ENCODE measurements at places on chromosomes 2 and 18. TPM values are rescaled to one million over a fixed set of nuclear protein-coding genes. Genes with fewer than 3 reads are reported as not detected.

DNA sequence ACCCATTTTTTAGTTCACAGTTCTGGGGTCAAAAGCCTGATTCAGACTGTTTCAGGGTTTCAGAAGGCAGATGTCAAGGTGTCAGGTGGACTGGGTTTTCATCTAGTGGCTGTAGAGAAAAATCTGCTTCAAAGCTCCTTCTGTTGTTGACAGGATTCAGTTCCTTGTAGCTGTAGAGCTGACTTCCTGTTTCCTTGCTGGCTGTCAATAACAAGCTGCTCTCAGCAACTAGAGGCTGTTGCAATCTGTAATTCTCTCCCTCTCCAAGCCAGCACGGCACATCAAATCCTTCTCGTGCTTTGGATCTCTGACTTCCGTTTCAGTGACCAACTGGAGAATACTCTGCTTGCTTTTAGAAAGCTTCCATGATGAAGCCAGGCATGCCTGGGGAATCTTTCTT is 179.4 kb downstream of the DOK6 start:
- DNase-seq = no peak

DNA sequence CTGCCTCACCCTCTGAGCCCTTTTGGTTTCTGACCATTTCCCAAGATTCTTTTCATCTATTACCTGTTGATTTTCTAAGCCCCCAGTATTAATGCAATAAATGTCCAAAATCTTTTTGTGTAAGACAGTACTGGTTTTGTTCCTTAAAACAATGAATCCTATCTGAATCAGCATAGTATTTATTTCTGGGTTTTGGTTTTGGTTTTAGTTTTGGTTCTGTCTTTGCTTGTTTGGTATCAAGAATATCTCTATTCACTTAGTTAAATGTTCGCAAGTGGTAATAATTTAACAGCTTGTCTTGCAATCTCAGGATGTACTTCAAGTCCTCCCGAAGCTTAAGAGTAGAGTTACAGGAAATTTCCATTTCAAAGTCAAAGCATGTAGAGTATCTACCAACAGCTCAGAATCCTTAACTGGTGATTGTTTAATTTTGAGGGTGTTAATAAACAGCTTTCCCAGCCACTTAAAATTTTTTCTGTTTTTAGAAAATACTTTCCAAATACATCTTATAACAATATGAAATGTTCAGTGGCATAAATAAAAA is 67.7 kb upstream of the NEDD4L start:
- DNase-seq = no peak

GRCh38 chr2:159285929-159286708 is at the start of gene WDSUB1:
Gene WDSUB1 (minus strand): TSS chr2:159286703. CDS start chr2:159283069, 3,634 bp downstream.
- peak; percentile 53 for DNase-seq

DNA sequence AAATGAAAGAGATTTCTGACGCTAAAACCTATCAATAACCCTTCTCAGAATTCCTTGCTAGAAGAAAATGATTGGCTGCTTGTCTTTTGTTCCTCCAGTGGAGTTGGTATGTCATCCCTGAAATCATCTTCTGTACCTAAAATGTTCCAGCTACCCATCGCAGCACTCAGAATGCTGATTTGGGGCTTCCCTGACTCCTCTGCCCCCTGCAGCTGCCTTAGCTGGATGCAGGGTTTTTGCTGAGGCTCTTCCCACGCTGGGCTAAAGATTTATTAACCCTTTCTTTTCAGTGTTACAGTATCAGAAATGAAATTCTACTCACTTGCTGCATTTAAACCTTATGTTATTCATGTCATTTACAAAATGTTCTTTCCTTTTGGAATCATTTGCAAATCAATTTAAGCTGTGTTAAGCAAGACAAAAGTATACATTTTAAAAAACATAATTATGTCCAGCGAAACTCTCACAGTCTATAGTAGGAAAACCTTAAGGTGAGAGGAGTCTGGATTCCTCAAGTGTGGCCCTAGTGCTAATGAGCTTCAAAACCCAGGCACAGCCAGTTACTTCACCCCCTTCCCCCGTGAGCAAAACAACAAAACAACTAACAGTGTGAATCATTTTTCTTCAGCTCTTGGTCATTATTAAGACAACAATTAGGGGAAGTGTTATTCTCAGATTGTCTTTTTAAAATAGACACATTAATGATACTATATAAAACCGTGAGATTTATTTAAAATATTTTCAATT is 32.8 kb downstream of the PKP4 start:
- no peak for DNase-seq

- DNase-seq = no peak
These were observed 34.3 kb upstream of the GPD2 start for GRCh38 chr2:156401861-156402260.

GRCh38 chr2:84492571-84492970 is 23.7 kb upstream of the DNAH6 start:
- DNase-seq = no peak

DNA sequence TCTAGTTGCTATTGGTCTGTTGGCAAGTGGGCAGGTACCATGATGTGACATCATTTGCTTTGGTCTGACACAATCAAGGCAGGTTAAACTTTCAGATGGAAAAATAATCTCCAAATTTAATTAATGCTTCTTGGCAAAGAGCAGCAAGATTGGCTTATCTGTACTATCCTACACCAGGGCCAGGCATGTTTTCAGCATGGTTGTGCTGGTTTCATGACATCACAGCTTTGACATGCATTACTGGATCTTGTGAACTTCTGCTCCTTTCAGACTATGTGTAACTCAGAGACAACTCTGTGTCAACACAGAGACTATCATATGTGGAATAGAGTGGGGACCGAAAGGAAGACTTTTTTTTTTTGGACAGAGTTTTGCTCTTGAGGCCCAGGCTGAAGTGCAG is 520.5 kb downstream of the TDRD15 start:
- no peak for DNase-seq

GRCh38 chr18:30094556-30094955 is 948.0 kb downstream of the DSC3 start:
- DNase-seq = no peak

GRCh38 chr18:7676253-7676873 is 109.2 kb downstream of the PTPRM start:
- no peak for DNase-seq

- DNase-seq = no peak
These were observed 50.0 kb downstream of the SH3RF3 start for GRCh38 chr2:109178968-109179367.

DNA sequence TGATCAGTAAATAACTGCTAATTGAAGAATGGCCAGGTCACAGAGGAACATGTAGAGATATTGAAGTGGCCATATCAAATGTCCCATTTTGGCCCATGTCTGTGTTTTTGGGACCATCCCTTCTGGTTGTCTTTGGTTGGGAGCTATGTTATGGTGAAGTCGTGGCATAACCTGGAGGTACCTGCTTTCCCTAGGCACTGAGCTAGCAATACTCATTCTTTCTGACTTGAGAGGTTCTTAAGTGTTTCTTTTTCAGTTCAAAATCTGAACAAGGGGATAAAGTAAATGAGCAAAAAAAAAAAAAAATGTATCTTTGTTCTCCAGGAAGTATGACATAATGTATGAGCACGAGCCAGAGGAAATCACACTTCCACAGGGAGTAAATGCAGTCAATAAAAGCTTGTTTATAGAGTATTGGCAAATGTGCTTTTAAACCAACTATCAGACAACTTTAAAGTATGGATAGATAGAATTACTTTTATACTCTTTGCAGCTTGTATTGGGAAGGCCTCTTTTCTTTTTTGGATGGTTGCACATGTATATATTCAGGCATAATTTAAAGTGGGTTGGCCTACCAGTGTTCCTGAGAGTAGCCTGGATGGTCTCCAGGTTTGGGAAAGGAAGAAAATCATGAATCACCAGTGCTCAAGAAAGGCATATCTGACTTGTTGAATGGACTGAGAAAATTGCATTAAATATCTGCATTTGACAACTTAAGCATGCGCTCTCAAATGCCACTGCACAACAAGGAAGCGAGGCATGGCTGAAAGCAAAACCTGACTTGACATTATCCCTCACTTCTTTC is 125.0 kb downstream of the SPHKAP start:
- DNase-seq = no peak

- DNase-seq = no peak
These were observed 78.6 kb downstream of the SCG2 start for GRCh38 chr2:223523551-223524001.

DNA sequence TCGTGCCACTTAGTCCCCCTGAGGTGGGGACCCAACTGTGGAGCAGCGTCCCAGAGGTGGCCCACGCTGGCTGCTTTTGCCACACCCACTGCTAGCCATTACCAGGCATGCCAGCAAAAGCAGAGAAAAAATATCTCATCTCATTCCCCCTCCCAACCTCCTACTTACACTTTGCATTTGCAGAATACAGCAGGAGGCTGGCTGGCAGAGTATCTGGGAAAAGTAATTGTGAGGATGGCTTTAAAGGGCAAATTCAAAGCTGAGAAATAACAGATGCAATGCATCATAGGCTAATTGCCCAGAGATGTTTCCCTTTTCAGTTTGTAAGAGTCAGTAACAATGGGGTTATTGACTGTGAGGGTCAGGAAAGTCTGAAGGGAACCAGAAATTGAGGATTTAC is 438.1 kb upstream of the DSEL start:
- no peak for DNase-seq

DNA sequence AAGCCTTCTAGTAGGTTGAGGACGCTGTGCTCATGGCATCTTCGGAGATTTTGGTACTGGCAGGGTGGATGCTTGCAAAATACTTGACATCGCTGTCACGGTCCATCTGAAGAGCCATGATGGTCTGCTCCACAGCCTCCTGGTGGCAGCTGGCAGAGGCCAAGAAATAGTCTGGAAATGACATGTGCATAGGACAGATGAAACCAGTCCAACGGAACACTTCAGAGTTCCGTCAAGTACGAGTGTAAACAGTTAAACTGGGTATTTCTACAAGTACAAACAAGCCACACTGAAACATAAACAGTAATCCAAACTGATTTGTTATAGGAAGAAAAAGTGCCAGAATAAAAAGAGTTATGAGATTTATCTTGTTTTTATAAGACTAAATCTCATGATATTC is 66.6 kb downstream of the PPP4R1 start:
- no peak for DNase-seq

- no peak for DNase-seq
These were observed 76.2 kb downstream of the MAP3K20 start for GRCh38 chr2:173151671-173152401.

GRCh38 chr2:44843086-44843485 is 98.4 kb upstream of the SIX3 start:
- DNase-seq = no peak

DNA sequence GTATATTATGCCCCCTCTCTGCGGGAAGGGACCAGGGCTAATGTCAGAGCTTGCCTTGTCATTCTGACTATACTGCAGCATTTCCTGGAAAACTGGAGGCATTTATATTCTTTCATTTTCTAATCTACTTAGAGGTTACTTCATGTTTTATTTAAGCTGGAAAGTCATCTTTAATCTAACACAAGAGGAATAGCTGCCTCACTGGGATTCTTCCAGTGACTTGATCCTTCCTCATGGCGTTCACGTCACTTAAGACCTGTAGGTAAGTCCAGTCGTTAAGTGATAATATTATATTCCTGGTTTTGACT is 727.6 kb upstream of the DDX18 start:
- no peak for DNase-seq

- peak; percentile 87 for DNase-seq
These were observed 49.1 kb downstream of the TMEM17 start for GRCh38 chr2:62456721-62457539.

GRCh38 chr2:169031202-169031601 is at the start of gene ABCB11:
Gene ABCB11 (minus strand): TSS chr2:169031324. CDS start chr2:169018125, 13,199 bp downstream.
- no peak for DNase-seq

GRCh38 chr18:31245820-31246219 is 72.1 kb upstream of the DSG1 start:
- no peak for DNase-seq

- DNase-seq = no peak
These were observed 5.5 kb upstream of the NEMP2 start for GRCh38 chr2:190540048-190540447.

DNA sequence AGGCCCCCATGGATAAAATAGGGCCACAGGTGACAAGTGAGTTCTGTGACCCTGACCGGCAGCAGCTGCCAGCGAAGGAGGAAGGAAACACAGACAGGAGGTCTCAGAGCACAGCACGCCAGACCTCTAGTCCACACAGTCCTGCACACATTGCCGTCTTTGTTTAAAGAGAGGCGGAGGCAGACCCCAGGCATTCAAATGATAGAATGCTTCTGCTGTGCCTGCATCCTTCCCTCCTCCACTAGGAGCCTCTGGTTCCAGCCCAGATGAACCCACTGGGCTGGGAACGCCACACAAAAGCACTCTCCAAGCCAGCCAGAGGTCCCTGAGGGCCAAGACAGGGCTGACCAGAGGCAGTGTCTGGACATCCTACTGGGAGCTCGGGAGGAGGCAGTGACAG is 118.7 kb downstream of the KLHL29 start:
- DNase-seq = no peak

FZD7 gene
- total RNA-seq = 8.6 TPM

GALNT13 gene
- total RNA-seq = 2.4 TPM

SPDYA gene
- not detected for total RNA-seq

CD8B gene
- 20.8 TPM for total RNA-seq

TMEM37 gene
- 17.3 TPM for total RNA-seq

POTEC gene
- not detected for total RNA-seq

IHH gene
- total RNA-seq = 124 TPM

KLHL41 gene
- 0.67 TPM for total RNA-seq

PKDCC gene
- total RNA-seq = 173 TPM

AKAIN1 gene
- not detected for total RNA-seq

CTAGE1 gene
- total RNA-seq = not detected
